ENCODE measurements at places on chromosomes 2 and 18.

- no peak for DNase-seq
- H3K36me3 ChIP-seq = no peaks in the 10 kb centered on the region
- no peak overlapping the region for H3K4me3 ChIP-seq
- H3K27ac ChIP-seq = no peak overlapping the region
These were observed 39.0 kb downstream of the MYO3B start for GRCh38 chr2:170216981-170217380.

- H3K4me3 ChIP-seq = no peak overlapping the region
- H3K27me3 ChIP-seq = peaks cover 8% of the 10 kb centered on the region
- no peaks in the 10 kb centered on the region for H3K4me1 ChIP-seq
- DNase-seq = no peak
These were observed 12.4 kb downstream of the IL37 start for GRCh38 chr2:112923237-112923966.

DNA sequence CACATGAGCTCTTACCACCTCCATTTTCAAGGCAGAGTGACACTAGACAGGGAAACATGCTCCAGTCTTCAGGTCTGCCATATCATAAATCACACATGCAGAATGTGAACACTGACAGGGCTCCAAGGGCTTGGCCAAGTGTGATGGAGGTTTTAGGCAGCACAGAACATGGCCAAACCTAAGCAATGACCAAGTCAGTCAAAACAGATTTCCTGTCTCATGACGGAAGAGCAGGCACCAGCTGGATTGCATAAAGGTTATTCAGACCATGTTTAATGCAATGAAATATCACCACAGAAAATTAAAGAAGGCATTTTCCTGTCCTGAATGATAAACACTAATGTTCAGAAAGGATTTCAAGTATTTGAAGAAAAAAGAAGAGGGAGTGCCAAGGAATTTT lies 72.5 kb downstream of the SUMO1 start:
- DNase-seq = no peak
- peak overlapping the region; percentile 35 for H3K4me3 ChIP-seq
- H3K27me3 ChIP-seq = peaks cover 17% of the 10 kb centered on the region
- H3K4me1 ChIP-seq = peaks cover 30% of the 10 kb centered on the region

DNA sequence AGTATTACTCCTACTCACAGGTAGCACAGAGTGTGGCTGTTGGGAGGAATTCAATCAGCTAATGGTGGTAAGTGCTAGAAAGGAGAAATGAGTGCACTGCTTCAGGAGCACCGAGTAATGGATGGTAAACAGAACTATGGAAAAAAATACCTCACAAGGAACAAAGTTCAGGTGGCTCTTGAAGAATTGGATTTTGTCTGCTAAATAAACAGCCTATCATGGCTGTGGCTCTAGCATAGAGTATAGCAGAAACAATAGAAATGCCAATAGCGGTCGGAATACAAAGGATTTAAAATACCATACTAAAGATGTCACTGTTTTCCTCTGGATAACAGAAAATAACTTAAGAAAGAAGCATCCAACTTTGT lies 482.5 kb downstream of the NUP35 start:
- no peaks in the 10 kb centered on the region for H3K36me3 ChIP-seq
- no peaks in the 10 kb centered on the region for H3K27me3 ChIP-seq
- no peak overlapping the region for H3K4me3 ChIP-seq

DNA sequence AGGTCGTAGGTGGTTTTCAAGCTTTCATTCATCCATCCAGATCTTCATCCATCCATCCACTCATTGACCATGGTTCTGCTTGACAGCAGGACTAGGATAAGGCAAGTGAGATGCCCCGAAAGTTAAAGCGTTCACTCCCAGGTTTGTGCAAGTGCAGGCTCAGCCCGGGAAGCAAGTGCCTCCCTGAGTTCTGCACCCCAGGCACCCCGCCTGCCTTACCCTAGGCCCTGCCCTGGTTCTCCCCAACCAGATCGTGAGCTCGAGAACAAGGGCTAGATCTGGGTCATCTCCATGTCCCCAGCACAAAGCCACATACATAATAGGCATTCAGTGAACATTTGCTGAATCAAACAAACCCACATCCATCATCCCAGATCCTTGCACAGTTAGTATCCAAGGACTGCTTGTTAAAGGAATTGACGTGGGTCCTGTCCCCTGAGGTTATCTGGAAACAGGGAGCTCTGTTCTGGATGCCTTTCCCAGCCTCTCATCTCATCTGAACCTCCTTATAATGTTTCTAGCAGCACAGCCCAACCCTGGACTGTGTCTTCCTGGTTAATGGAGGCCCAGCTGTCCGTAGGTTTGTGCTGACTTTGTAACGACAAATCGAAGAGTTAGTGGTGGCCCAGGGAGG lies 116.1 kb upstream of the GPC1 start:
- no peaks in the 10 kb centered on the region for H3K36me3 ChIP-seq
- H3K27me3 ChIP-seq = peaks cover 3% of the 10 kb centered on the region
- no peak overlapping the region for H3K4me3 ChIP-seq
- peak; percentile 60 for DNase-seq

All from type B pancreatic cell (in vitro differentiated cells).